ENCODE measurements at places on chromosomes 4 and X.

DNA sequence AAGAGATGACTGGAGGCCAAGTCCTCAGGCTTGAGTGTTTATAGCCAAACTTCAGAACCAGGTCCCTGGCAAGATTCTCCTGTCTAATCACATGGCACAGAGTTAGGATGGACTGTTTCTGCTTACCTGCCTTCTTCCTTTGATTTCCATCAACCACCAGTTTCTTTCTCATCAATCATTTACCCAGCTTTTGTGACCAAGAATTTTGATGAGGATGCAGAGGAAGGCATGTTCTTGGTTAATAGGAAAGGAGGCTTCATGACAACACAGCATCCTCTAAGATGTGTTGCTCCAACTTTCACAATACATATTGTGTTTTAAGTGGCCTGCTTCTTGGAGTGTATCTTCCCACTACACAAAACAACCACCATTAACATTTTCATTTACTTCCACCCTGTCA lies 65.3 kb downstream of the NFKB1 start:
- no peak for DNase-seq
- peaks cover 22% of the 10 kb centered on the region for H3K36me3 ChIP-seq
- H3K27ac ChIP-seq: peak overlapping the region; percentile 68

- no peak overlapping the region for H3K4me3 ChIP-seq
- DNase-seq: no peak
- H3K27me3 ChIP-seq: peaks cover 38% of the 10 kb centered on the region
- no peaks in the 10 kb centered on the region for H3K36me3 ChIP-seq
- no peak overlapping the region for H3K27ac ChIP-seq
Observed at GRCh38 chrX:13587786-13588477, 18.5 kb downstream of the EGFL6 start.

GRCh38 chr4:38734911-38735310 lies 47.9 kb downstream of the TLR10 start:
- peaks cover 21% of the 10 kb centered on the region for H3K4me1 ChIP-seq
- H3K27me3 ChIP-seq: peaks cover 13% of the 10 kb centered on the region
- peaks cover 18% of the 10 kb centered on the region for H3K36me3 ChIP-seq
- no peak overlapping the region for H3K27ac ChIP-seq
- no peak overlapping the region for H3K4me3 ChIP-seq

GRCh38 chr4:152281822-152282221 lies 254.1 kb downstream of the FBXW7 start:
- DNase-seq: no peak
- H3K27ac ChIP-seq: no peak overlapping the region
- no peaks in the 10 kb centered on the region for H3K36me3 ChIP-seq
- no peaks in the 10 kb centered on the region for H3K4me1 ChIP-seq
- H3K4me3 ChIP-seq: no peak overlapping the region

DNA sequence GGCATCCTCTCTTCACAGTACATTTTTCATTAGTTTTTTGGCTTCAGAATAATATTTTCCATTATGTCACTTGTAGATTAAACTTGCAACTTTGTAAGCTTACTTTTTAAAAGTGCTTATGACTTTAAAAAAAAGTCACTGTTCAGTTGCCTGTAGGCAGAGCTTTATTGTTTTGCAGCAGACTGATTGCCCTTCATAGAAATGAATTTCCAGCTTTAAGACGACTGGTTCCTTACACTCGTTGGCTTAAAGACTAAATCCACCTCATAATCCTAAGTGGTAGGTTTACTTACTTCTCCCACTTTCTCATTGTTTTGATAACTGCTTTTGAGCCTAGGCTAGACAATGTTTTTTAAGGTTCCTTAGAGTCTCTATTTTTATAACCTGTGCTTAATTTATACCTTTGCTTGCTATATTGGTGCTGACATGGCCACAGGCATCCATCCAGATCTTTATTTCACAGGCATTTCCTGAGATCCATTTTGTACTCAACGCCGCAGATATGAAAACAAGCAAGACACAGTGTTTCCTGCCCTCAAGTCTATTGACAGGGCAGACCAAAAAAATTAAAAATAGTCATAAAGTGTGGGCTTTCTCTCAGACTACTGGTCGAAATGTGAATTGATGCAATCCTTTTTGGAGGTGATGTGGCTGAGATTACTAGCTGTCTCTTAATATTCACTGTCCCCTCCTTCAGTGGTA lies 12.6 kb upstream of the IL13RA2 start:
- no peaks in the 10 kb centered on the region for H3K4me1 ChIP-seq
- H3K27ac ChIP-seq: no peak overlapping the region
- DNase-seq: no peak
- H3K4me3 ChIP-seq: no peak overlapping the region
- no peaks in the 10 kb centered on the region for H3K36me3 ChIP-seq

DNA sequence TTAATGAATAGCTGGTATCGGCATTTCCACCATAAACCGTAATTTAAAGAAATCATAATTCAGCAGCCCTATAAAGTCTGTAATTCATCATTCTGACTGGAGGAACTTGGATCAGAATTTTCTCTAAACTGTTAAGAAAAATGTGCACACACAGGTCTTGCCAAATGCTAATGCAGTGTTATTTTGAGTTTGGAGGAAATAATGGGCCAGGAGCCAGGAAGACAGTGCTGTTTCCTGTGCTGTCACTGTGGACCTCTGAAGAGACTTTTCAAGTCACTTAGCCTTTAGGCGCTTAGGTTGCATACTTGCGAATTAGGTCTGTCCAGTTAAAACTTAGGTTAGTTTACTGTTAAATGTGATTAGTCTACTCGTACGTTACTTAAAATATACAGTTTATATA lies 137.5 kb upstream of the ANXA3 start:
- peaks cover 10% of the 10 kb centered on the region for H3K27me3 ChIP-seq
- no peak for DNase-seq
- H3K36me3 ChIP-seq: no peaks in the 10 kb centered on the region
- no peak overlapping the region for H3K4me3 ChIP-seq
- no peaks in the 10 kb centered on the region for H3K4me1 ChIP-seq

DNA sequence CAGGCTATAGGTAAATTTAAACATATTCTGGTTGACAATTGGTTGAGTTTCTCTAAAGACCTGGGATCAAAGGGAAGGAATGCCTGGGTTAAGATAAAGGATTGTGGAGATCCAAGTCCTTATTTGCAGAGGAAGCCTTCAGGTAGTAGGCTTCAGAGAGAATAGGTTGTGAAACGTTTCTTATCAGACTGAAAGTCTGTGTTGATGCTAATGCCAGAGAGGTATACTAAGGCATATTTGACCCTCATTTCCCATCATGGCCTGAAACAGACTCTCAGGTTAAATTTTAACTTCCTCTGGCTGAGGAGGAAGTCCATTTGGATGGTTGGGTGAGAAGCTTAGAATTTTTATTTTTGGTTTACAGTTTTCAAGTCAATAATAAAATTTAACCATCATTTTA lies 48.1 kb downstream of the UGT2A2 start:
- H3K27me3 ChIP-seq: no peaks in the 10 kb centered on the region
- H3K4me3 ChIP-seq: no peak overlapping the region
- H3K36me3 ChIP-seq: no peaks in the 10 kb centered on the region
- H3K4me1 ChIP-seq: no peaks in the 10 kb centered on the region
- no peak overlapping the region for H3K27ac ChIP-seq

GRCh38 chr4:83725336-83726085 lies 189.6 kb downstream of the GPAT3 start:
- DNase-seq: no peak
- H3K36me3 ChIP-seq: no peaks in the 10 kb centered on the region
- H3K4me1 ChIP-seq: no peaks in the 10 kb centered on the region
- peaks cover 3% of the 10 kb centered on the region for H3K27me3 ChIP-seq

- no peaks in the 10 kb centered on the region for H3K36me3 ChIP-seq
- H3K27ac ChIP-seq: no peak overlapping the region
- no peaks in the 10 kb centered on the region for H3K4me1 ChIP-seq
Observed at GRCh38 chr4:163966612-163967011, 472.1 kb downstream of the TMA16 start.

GRCh38 chr4:108492816-108493595 lies 127.4 kb upstream of the RPL34 start:
- H3K27ac ChIP-seq: no peak overlapping the region
- no peaks in the 10 kb centered on the region for H3K4me1 ChIP-seq
- H3K36me3 ChIP-seq: peaks cover 22% of the 10 kb centered on the region
- peaks cover 9% of the 10 kb centered on the region for H3K27me3 ChIP-seq

DNA sequence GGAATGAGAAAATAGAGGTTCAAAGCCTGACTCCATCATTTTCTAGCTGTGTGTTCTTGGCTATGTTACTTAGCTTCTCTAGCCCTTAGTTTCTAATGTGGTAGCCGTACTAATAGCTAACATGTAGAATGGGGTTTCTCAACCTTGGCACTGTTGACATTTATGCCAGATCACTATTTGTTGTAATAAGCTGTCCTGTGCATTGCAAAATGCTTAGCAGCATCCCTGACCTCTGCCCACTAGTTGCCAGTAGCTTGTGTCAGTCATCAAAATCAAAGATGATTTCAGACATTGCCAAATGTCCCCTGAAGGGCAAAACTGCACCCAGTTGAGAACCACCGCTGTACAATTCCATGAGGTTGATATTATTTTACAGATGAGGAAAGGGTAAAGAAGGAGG lies 18.3 kb upstream of the ADAMTS3 start:
- no peaks in the 10 kb centered on the region for H3K36me3 ChIP-seq
- DNase-seq: no peak
- no peaks in the 10 kb centered on the region for H3K4me1 ChIP-seq
- no peaks in the 10 kb centered on the region for H3K27me3 ChIP-seq
- H3K27ac ChIP-seq: no peak overlapping the region

DNA sequence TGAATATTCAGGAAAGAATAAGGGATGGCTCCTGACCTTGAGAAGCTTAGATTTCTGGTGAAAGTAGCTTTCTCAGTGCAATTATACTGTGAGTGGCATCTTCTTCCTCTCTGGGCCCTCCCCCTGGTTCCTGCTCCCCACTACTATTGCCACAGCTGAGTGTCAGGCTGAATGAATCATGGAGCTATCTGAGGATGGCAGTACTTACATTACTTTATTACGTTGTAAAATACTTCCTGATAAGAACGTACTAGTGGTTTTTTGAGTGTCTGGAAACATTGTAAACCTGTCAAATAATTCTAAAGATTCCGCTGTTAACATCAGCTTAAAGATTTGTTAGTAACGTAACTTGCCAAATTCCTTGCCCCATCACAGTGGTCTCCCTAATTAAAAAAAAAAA lies 36.2 kb downstream of the ARHGAP10 start:
- no peaks in the 10 kb centered on the region for H3K27me3 ChIP-seq
- no peak for DNase-seq
- no peak overlapping the region for H3K4me3 ChIP-seq
- H3K4me1 ChIP-seq: peaks cover 5% of the 10 kb centered on the region

GRCh38 chrX:13164611-13165010 lies 120.2 kb upstream of the FAM9C start:
- H3K27ac ChIP-seq: no peak overlapping the region
- H3K27me3 ChIP-seq: no peaks in the 10 kb centered on the region
- no peak overlapping the region for H3K4me3 ChIP-seq
- H3K4me1 ChIP-seq: peaks cover 25% of the 10 kb centered on the region
- H3K36me3 ChIP-seq: peaks cover 8% of the 10 kb centered on the region

GRCh38 chr4:28518561-28519165 lies 1658.0 kb downstream of the STIM2 start:
- H3K4me1 ChIP-seq: no peaks in the 10 kb centered on the region
- H3K36me3 ChIP-seq: no peaks in the 10 kb centered on the region
- H3K4me3 ChIP-seq: no peak overlapping the region
- H3K27ac ChIP-seq: no peak overlapping the region
- H3K27me3 ChIP-seq: no peaks in the 10 kb centered on the region
- DNase-seq: no peak

GRCh38 chrX:37825215-37825842 lies 22.0 kb downstream of the DYNLT3 start:
- H3K4me1 ChIP-seq: peaks cover 22% of the 10 kb centered on the region
- H3K4me3 ChIP-seq: no peak overlapping the region
- H3K27me3 ChIP-seq: peaks cover 12% of the 10 kb centered on the region
- H3K36me3 ChIP-seq: no peaks in the 10 kb centered on the region

DNA sequence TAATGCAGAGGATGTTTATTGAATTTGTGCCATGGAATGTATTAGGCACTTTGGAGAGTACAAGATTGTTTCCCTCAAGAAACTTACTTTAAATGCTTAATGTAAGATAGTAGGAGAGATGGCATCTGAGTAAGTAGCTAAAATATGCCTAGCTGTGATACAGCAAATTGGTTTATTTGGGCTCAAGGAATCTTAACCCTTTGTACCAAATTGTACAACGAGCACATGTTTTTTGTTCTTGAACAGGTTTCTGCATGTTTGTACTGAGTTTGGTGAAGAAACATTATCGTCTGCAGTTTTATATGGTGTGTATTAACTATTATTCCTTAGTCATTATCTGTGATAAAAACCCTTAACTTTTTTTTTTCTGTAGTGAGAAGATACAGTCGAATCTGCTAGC lies 48.6 kb downstream of the CDS1 start:
- H3K4me1 ChIP-seq: no peaks in the 10 kb centered on the region
- no peak overlapping the region for H3K4me3 ChIP-seq
- no peaks in the 10 kb centered on the region for H3K36me3 ChIP-seq
- DNase-seq: no peak
- H3K27me3 ChIP-seq: no peaks in the 10 kb centered on the region

DNA sequence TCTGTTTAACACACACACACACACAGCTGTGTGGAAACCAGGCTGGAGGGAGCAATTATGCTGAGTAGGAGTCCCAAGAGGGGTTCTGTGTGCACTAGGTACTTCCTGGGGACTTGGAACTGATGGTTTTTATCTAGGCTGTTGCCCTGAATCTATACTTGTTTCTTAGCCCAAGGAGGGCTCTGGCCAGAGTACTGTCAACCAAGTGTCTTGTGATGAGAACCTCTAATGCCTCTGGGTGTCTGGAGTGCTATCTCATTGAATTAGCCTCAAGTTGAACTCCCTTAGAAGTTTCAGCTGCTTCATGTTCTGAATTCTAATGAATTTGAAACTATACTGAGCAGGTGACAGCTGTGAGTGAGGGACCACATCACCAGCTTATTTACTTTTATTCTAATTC lies 16.6 kb downstream of the ARHGAP24 start:
- H3K4me1 ChIP-seq: no peaks in the 10 kb centered on the region
- no peak overlapping the region for H3K27ac ChIP-seq
- no peak overlapping the region for H3K4me3 ChIP-seq
- no peaks in the 10 kb centered on the region for H3K27me3 ChIP-seq
- no peak for DNase-seq
- peaks cover 4% of the 10 kb centered on the region for H3K36me3 ChIP-seq

GRCh38 chrX:119512146-119512800 lies 44.0 kb downstream of the SLC25A5 start:
- no peak overlapping the region for H3K4me3 ChIP-seq
- no peaks in the 10 kb centered on the region for H3K27me3 ChIP-seq
- peaks cover 3% of the 10 kb centered on the region for H3K4me1 ChIP-seq
- H3K36me3 ChIP-seq: no peaks in the 10 kb centered on the region

- peaks cover 4% of the 10 kb centered on the region for H3K27me3 ChIP-seq
- no peak overlapping the region for H3K4me3 ChIP-seq
- no peaks in the 10 kb centered on the region for H3K4me1 ChIP-seq
- DNase-seq: no peak
- no peaks in the 10 kb centered on the region for H3K36me3 ChIP-seq
Observed at GRCh38 chr4:165464376-165464775, 85.6 kb downstream of the CPE start.

GRCh38 chr4:147233-147632 lies 22.9 kb downstream of the ZNF718 start:
- no peaks in the 10 kb centered on the region for H3K27me3 ChIP-seq
- DNase-seq: no peak
- H3K4me3 ChIP-seq: no peak overlapping the region

GRCh38 chr4:1401409-1402020 lies 4.7 kb downstream of the NKX1-1 start:
- peaks cover 11% of the 10 kb centered on the region for H3K27me3 ChIP-seq
- H3K4me1 ChIP-seq: no peaks in the 10 kb centered on the region
- no peaks in the 10 kb centered on the region for H3K36me3 ChIP-seq
- DNase-seq: no peak

- no peak for DNase-seq
- no peak overlapping the region for H3K4me3 ChIP-seq
- peaks cover 6% of the 10 kb centered on the region for H3K27me3 ChIP-seq
- no peaks in the 10 kb centered on the region for H3K4me1 ChIP-seq
Observed at GRCh38 chrX:69961365-69962072, 88.2 kb downstream of the AWAT2 start.
